ENCODE measurements at places on chromosomes 5 and 9.

GRCh38 chr9:116796669-116797068, 109.6 kb downstream of the TRIM32 start:
- no peak for DNase-seq

GRCh38 chr5:84085387-84086041, 299.2 kb downstream of the EDIL3 start:
- no peak for DNase-seq

- no peak for DNase-seq
Observed at GRCh38 chr5:119304439-119305211, 51.2 kb upstream of the TNFAIP8 start.

GRCh38 chr5:96226941-96227552, 206.0 kb downstream of the PCSK1 start:
- peak; percentile 64 for DNase-seq

GRCh38 chr9:3419893-3420292, 105.9 kb downstream of the RFX3 start:
- no peak for DNase-seq

DNA sequence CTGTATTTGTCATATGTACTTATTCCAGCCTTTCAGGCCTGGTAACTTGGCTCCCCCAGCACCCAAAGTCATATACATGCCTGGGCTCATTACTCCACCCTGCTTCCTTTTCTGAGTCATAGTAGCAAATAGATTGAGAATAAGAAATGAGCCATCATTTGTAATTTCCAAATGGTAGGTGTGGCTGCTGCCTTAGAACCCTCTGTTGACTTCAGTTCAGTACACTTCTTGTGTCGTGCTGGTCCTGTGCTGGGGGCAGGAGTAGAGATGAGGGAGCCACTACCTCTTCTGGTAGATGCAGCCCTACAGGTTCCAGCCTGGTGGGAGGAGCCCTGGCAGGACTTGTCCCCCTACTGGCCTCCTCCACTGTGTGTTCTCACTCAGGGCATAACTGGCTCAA, 11.1 kb downstream of the GM2A start:
- DNase-seq: no peak

DNA sequence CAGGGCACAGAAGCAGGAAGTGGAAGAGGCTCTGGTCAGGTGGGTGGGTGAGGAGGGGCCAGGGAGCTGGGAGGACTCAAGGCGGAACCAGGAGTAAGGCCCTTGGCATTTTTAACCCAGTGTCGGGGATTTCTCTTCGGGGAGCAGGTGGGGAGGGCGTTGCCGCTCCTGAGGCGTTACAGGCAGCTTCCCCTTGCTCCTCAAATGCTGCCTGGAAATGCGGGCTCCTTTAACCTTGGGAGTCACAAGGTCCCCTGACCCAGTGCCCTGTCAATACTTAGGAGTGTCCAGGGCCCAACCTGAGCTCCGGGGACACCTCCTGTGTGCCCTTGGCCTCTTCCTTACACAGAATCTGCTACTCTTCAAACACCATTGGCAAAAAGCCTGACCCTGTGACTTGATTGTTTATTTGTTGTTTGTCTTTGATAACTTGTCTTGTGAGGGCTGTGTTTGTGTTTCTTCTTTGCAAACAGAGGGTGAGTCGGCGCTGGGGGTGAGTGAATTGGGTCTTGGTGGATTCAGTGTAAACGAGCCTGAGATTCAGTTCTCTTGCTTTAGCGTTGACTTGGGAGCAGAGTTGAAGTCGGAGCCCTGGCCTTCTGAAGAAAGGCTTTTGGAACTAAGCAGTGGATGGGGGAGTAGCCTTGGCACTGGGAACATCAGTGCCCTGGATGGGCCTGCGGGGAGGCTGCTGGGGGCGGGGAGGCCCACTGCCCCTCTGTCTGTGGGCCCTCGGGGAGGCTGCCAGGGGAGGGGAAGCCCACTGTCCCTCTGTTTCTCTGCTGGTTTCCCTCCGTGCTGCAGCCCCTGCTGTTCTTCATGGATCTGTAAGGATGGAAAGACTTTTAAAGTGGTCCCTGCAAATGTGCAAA, 300.7 kb upstream of the IRX4 start:
- no peak for DNase-seq

- no peak for DNase-seq
Observed at GRCh38 chr5:177608243-177609075, 8.5 kb downstream of the B4GALT7 start.

- no peak for DNase-seq
Observed at GRCh38 chr9:87140605-87141109, 193.4 kb upstream of the GAS1 start.

- no peak for DNase-seq
Observed at GRCh38 chr9:131885144-131885609, 145.3 kb upstream of the RAPGEF1 start.

- peak; percentile 45 for DNase-seq
Observed at GRCh38 chr5:98827161-98827560, 53.7 kb downstream of the RGMB start.

GRCh38 chr5:143245929-143246561, 157.4 kb downstream of the NR3C1 start:
- no peak for DNase-seq

- DNase-seq: no peak
Observed at GRCh38 chr9:124661271-124661670, 109.8 kb downstream of the NR6A1 start.

GRCh38 chr5:1245905-1246576, 20.9 kb downstream of the SLC6A18 start:
- DNase-seq: no peak

DNA sequence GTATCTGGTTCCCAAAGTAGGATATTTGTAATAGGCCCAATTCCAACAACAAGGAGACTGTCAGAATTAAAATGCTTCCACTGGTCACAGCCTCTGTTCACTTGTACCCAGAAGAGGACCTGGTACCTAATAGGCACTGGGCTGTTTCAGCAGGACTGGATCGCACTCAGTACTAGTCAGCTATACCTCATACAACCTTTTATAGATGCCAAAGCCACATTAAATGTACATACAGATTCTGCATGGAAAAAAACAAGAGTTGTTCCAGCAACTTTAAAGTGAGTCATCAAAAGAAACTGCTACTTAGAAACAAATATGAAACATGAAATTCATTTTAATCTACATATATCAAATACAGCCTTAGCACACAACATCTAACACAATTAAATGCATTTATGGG, 87.5 kb downstream of the GPR21 start:
- DNase-seq: no peak

DNA sequence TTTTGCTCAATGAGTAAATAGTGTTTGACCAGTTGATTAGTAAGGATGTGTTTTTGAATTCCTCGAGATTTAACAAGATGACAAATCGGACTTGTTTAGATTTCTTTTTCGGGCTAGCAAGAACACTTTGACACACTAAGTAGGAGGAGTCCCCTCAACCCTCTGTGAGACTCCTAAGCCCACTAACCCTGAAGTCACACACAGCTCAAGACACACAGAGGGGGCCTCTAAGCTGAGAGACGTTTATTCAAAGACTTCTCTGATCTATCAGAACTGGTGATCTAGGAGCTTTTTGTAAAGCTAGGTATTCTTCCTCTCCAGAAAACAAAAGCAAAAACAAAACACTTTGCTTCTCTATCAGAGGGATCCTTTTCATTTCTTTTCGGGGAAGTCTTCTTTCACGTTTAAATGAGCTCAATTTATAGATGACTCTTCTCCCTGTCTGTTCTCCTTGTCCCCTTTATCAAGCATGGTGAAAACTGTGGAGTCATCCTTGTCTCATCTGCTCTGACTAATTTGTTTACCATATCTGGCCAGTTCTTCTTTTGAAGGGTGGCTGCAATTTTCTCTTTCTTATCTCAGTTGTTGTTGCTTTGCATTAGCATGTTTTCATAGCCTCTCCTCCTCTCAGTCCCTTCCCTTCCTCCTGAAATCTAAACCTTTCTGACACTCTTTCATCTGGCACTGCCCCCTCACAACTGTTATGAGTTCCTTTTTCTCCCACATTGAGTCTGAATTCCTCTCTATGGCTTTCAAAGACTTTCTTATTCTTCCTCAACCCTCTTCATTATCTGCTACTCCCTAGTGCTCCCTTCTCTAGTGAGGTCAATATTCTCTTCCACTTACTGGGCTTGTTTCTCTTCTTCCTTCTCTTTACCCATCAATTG, 68.5 kb upstream of the RAI14 start:
- no peak for DNase-seq

DNA sequence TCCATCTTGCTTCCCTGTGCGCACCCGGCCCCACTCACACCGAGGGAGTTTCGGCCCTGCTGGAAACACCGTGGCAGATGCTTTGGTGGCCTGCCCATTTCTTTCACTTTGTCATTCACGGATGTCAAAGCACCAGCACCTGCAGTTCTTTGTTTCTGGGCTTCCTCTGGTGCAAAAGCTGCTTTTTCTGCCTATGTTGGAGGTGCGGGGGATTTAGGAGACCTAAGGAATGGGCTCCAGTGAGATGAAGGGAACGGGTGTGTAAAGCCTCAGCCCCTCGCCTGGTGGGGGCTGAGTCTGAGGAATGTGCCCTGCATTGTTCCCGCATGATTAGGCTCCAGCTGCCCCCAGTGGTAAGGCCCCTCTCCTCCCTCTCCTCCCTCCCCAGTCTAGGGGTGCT, 62.3 kb downstream of the THBS4 start:
- no peak for DNase-seq

DNA sequence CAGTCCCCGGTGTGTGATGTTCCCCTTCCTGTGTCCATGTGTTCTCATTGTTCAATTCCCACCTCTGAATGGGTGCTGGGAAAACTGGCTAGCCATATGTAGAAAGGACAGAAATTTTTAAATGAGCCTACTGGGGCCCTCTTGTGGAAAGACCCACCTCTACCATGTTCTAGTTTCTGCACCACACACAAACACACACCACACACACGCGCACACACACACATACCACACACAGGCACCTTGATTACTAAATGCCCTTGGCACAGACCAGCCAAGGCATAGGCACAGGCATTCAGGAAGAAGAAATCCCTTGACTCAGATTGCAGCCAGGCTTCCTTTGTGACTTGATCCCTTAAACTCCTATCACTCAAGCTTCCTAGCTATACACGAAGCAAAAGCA, 60.5 kb downstream of the SIL1 start:
- no peak for DNase-seq

- no peak for DNase-seq
Observed at GRCh38 chr5:124199893-124200292, 546.5 kb downstream of the ZNF608 start.

Data from muscle of arm (tissue), 14 donors.